ENCODE measurements at places on chromosomes 3 and 15. TPM values are rescaled to one million over a fixed set of nuclear protein-coding genes. Genes with fewer than 3 reads are reported as not detected.
A peak's percentile ranks its signal among the peaks of the same experiment; 100 is the strongest.

- no peaks in the 10 kb centered on the region for H3K4me1 ChIP-seq
- no peak overlapping the region for H3K4me3 ChIP-seq
- H3K27ac ChIP-seq: no peak overlapping the region
- no peaks in the 10 kb centered on the region for H3K36me3 ChIP-seq
- DNase-seq: no peak
Measured at GRCh38 chr3:114827495-114827894, 319.6 kb downstream of the ZBTB20 start.

Gene PYGO1
- total RNA-seq: 8.7 TPM

- no peaks in the 10 kb centered on the region for H3K36me3 ChIP-seq
- no peaks in the 10 kb centered on the region for H3K27me3 ChIP-seq
- H3K27ac ChIP-seq: no peak overlapping the region
- no peak for DNase-seq
- H3K4me1 ChIP-seq: peaks cover 21% of the 10 kb centered on the region
Measured at GRCh38 chr15:90104551-90104950, 2.3 kb upstream of the IDH2 start.

GRCh38 chr3:98099848-98100247, 12.9 kb downstream of the OR5AC2 start:
- H3K27me3 ChIP-seq: no peaks in the 10 kb centered on the region
- H3K4me1 ChIP-seq: no peaks in the 10 kb centered on the region
- H3K4me3 ChIP-seq: no peak overlapping the region
- no peaks in the 10 kb centered on the region for H3K36me3 ChIP-seq
- no peak for DNase-seq

DNA sequence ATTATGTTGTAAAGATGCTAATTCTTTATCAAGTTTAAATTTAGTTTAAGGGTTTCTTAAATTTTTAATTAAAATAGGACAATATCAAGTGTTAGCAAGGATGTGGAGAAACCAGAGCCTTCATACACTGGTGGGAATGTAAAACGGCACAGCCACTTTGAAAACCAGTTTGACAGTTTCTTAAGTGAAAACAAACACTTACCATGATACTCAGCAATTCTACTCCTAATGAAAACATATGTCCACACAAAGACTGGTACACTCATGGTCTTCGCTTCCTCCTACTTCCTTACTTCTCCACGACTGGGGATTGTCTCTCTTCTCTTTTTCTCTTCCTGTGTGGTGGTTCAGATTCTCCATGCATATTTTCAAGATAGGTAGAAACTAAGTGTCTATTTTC, 9.2 kb downstream of the SKIC8 start:
- no peak for DNase-seq
- H3K4me1 ChIP-seq: no peaks in the 10 kb centered on the region
- H3K36me3 ChIP-seq: peaks cover 91% of the 10 kb centered on the region
- no peak overlapping the region for H3K4me3 ChIP-seq
- H3K27ac ChIP-seq: no peak overlapping the region

GRCh38 chr15:100728371-100729201, 126.2 kb downstream of the ASB7 start:
- no peak for DNase-seq
- H3K36me3 ChIP-seq: no peaks in the 10 kb centered on the region
- no peak overlapping the region for H3K4me3 ChIP-seq
- no peaks in the 10 kb centered on the region for H3K27me3 ChIP-seq

Gene CPA3
- 48.6 TPM for total RNA-seq

GRCh38 chr15:68326711-68327354, 49.3 kb downstream of the FEM1B start:
- no peak overlapping the region for H3K4me3 ChIP-seq
- H3K36me3 ChIP-seq: no peaks in the 10 kb centered on the region
- no peak for DNase-seq
- no peak overlapping the region for H3K27ac ChIP-seq

Gene GABRG3
- not detected for total RNA-seq

GRCh38 chr3:160837394-160837980, 81.5 kb downstream of the PPM1L start:
- no peaks in the 10 kb centered on the region for H3K36me3 ChIP-seq
- H3K4me1 ChIP-seq: no peaks in the 10 kb centered on the region
- no peak overlapping the region for H3K27ac ChIP-seq
- DNase-seq: no peak
- no peaks in the 10 kb centered on the region for H3K27me3 ChIP-seq
- H3K4me3 ChIP-seq: no peak overlapping the region

DNA sequence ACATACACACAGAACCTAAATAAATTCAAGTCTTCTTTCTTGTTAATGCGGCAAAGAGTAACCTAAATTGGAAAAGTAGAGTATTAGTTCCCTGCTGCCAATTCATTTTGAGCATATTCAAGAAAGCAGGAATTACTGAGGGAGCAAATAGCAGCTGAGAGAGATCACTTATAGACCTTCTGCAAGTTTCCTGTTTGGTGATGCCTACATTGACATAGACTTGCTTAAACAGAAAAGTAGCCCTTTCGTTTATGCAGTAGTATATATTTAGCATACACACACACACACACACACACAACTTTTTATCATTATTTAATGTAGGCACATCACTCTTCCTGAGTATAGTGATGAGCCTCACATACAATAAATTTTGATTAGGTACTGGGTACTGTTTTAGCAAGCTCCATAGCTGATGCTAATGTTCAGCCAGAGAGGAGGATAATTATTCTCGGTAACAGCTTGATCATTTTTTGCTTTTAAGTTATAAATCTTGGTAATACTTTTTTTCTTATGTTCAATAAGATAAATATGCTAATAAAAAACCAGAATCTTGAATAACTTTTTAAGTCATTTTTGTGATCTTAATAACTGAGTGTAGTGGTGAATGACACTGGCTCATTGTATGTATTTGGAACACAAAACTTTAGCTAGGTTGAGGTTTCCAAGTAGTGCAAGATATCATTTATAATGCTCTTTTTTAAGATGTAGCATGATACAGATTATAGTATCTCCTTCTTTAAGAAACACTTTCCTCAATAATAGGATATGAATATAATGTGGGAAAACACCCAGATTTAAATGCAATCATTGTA, 174.7 kb downstream of the MBNL1 start:
- H3K4me3 ChIP-seq: no peak overlapping the region
- H3K4me1 ChIP-seq: peaks cover 39% of the 10 kb centered on the region
- H3K27ac ChIP-seq: no peak overlapping the region
- peaks cover 31% of the 10 kb centered on the region for H3K36me3 ChIP-seq
- H3K27me3 ChIP-seq: no peaks in the 10 kb centered on the region
- DNase-seq: no peak

DNA sequence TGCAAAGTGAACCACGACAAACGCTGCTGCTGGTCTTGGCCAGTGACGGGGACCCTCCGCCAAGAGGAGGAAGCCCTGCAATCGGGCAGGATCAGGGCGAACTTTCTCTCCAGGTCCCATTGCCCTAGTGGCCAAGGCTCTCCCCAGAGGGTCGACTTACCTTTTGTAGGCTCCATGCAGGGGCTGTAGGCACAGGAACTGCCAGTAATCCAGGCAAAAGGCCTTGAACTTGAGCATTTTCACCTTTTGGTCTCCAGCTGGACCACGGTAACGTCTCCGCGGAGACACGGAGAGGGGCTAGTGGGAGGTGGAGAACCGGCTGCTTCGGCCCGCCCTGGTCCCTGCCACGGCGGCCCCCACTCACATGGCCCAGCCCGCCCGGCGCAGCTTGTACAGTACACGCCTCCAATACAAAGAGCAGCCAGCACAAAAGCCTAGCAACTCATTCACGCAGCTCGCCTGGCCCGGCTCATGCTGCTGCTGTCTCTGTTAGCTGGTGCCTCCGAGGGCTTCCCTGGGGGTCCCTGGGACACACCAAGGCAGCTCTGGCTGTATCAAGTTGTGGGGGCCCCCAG, 31.0 kb downstream of the IQSEC1 start:
- H3K27ac ChIP-seq: no peak overlapping the region
- DNase-seq: no peak
- no peaks in the 10 kb centered on the region for H3K27me3 ChIP-seq

- H3K4me3 ChIP-seq: no peak overlapping the region
- no peaks in the 10 kb centered on the region for H3K27me3 ChIP-seq
- H3K36me3 ChIP-seq: no peaks in the 10 kb centered on the region
- H3K4me1 ChIP-seq: no peaks in the 10 kb centered on the region
Measured at GRCh38 chr3:74561881-74562280, 52.6 kb downstream of the CNTN3 start.

- H3K4me1 ChIP-seq: peaks cover 37% of the 10 kb centered on the region
- no peaks in the 10 kb centered on the region for H3K27me3 ChIP-seq
- no peak overlapping the region for H3K27ac ChIP-seq
- no peak overlapping the region for H3K4me3 ChIP-seq
Measured at GRCh38 chr3:14791343-14791945, 27.3 kb upstream of the FGD5 start.

GRCh38 chr15:94674296-94674695, 442.9 kb downstream of the MCTP2 start:
- H3K27ac ChIP-seq: no peak overlapping the region
- peak overlapping the region; percentile 15 for H3K4me3 ChIP-seq
- H3K27me3 ChIP-seq: no peaks in the 10 kb centered on the region
- no peak for DNase-seq
- H3K4me1 ChIP-seq: peaks cover 27% of the 10 kb centered on the region

GRCh38 chr3:151174351-151174750, 28.7 kb downstream of the GPR171 start:
- H3K27ac ChIP-seq: no peak overlapping the region
- H3K36me3 ChIP-seq: no peaks in the 10 kb centered on the region
- no peaks in the 10 kb centered on the region for H3K27me3 ChIP-seq
- peaks cover 19% of the 10 kb centered on the region for H3K4me1 ChIP-seq
- H3K4me3 ChIP-seq: no peak overlapping the region
- DNase-seq: no peak

GRCh38 chr3:132638706-132639105, 20.9 kb downstream of the ACAD11 start:
- no peak overlapping the region for H3K27ac ChIP-seq
- H3K36me3 ChIP-seq: peaks cover 41% of the 10 kb centered on the region
- H3K4me3 ChIP-seq: no peak overlapping the region
- no peaks in the 10 kb centered on the region for H3K4me1 ChIP-seq
- H3K27me3 ChIP-seq: no peaks in the 10 kb centered on the region

- H3K4me3 ChIP-seq: no peak overlapping the region
- peaks cover 15% of the 10 kb centered on the region for H3K36me3 ChIP-seq
- DNase-seq: no peak
- no peak overlapping the region for H3K27ac ChIP-seq
Measured at GRCh38 chr15:98888820-98889479, 118.6 kb downstream of the PGPEP1L start.

- no peak overlapping the region for H3K27ac ChIP-seq
- H3K27me3 ChIP-seq: no peaks in the 10 kb centered on the region
- no peak overlapping the region for H3K4me3 ChIP-seq
- H3K36me3 ChIP-seq: peaks cover 12% of the 10 kb centered on the region
- DNase-seq: no peak
Measured at GRCh38 chr3:114378760-114379159, 84.9 kb downstream of the TIGIT start.

GRCh38 chr3:32614956-32615355, 44.3 kb upstream of the DYNC1LI1 start:
- H3K27me3 ChIP-seq: no peaks in the 10 kb centered on the region
- DNase-seq: no peak
- H3K27ac ChIP-seq: no peak overlapping the region
- H3K36me3 ChIP-seq: no peaks in the 10 kb centered on the region
- no peaks in the 10 kb centered on the region for H3K4me1 ChIP-seq

Gene INKA1
- total RNA-seq: 5.3 TPM

Gene ADAMTSL3
- 26.4 TPM for total RNA-seq

DNA sequence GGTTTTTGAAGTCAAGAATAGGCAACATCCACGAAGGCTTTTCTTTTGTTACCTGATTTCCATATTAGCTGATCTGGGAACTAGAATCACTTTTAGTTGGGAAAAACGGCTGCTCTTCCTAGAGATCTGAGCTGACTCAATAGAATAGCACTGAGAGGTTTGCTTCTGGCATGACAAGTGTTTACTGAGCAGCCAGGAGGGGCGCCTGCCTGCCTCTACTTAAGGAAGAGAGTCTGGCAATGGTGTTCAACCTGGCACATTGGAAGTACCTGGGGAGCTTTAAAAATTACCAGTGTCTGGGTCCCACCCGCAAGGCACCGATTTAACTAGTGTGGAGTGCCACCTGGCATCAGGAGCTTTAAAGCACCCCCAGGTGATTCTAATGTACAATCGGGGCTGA, 34.4 kb downstream of the FAM43A start:
- no peak for DNase-seq
- no peak overlapping the region for H3K4me3 ChIP-seq
- no peak overlapping the region for H3K27ac ChIP-seq
- H3K27me3 ChIP-seq: no peaks in the 10 kb centered on the region
- no peaks in the 10 kb centered on the region for H3K36me3 ChIP-seq

GRCh38 chr15:73809728-73810501, 56.8 kb upstream of the INSYN1 start:
- H3K36me3 ChIP-seq: no peaks in the 10 kb centered on the region
- no peak overlapping the region for H3K4me3 ChIP-seq
- no peaks in the 10 kb centered on the region for H3K4me1 ChIP-seq
- no peak overlapping the region for H3K27ac ChIP-seq
